ENCODE measurements at places on chromosomes 7 and 10. TPM values are rescaled to one million over a fixed set of nuclear protein-coding genes. Genes with fewer than 3 reads are reported as not detected.

The ABCB4 gene
- total RNA-seq: 0.67 TPM

The TMEM184A gene
- not detected for total RNA-seq

The GNGT1 gene
- not detected for total RNA-seq

The NOS3 gene
- 62.5 TPM for total RNA-seq

The SHH gene
- not detected for total RNA-seq

The C10orf105 gene
- not detected for total RNA-seq

The ANK3 gene
- total RNA-seq: 7.0 TPM

The ADAM22 gene
- 2.2 TPM for total RNA-seq

The TRIM50 gene
- not detected for total RNA-seq

The CCDC3 gene
- 2.9 TPM for total RNA-seq

The SERPINE1 gene
- total RNA-seq: not detected

The NPSR1 gene
- total RNA-seq: not detected

The MYL10 gene
- total RNA-seq: not detected

The HYAL4 gene
- not detected for total RNA-seq

The DTX2 gene
- 17.0 TPM for total RNA-seq

The SPACDR gene
- 1.5 TPM for total RNA-seq

The UBE2D1 gene
- total RNA-seq: 3.4 TPM

The NUTM2A gene
- total RNA-seq: 0.14 TPM

The FAM13C gene
- total RNA-seq: not detected

The PON3 gene
- total RNA-seq: not detected

The COL1A2 gene
- not detected for total RNA-seq

The CACNB2 gene
- total RNA-seq: not detected

Data from Karpas-422 (cell line).